ENCODE measurements at places on chromosomes 6 and 20.

DNA sequence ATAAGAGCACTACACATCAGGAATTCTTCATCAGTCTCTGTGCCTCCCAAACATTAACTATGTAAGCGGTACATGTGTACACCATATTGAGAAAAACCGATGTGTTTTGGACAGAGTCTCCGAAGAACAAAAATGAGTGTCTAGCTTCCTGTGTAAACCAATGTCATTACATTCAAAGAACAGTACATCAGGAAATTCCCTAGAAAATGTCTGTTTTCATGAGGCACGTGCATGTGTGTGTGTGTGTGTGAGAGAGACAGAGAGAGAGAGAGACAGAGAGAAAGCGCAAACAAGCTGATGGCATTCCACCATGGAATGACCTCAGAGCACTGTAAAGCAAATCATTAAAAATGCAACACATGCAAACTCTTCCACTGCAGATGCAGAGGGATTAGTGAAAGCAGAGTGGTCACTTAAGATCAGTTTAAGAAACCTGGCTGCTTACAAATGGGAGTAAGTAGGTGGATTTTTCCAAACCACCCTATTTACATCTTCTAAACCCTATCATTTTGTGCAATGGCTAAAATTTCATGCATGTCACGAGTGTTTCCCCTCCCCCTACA lies 133.9 kb downstream of the HIVEP2 start:
- DNase-seq = no peak

DNA sequence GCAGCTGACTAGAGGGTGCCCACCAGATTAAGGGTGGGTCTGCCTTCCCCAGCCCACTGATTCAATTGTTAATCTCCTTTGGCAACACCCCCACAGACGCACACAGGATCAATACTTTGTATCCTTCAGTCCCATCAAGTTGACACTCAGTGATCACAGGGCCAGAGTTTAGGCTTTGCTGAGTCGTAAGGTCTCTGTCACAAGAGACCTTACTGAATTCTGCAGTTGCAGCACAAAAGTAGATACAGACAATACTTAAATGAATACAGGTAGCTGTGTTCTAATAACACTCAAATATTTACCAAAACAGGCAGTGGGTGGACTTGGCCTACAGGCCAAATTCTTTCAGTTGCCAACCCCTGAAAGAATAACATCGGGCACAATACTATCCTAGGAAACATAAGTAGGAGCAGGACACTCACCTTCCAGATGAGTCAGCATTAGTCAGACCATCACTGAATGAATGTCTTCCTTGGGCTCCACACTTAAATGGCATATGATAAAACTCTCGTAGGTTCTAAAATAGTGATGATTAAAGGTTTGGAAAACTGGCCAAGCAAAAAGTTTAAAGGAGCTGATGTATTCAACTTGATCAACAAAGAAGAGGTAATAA lies 190.0 kb downstream of the UBE3D start:
- no peak for DNase-seq

GRCh38 chr20:62174021-62174804 lies 8.6 kb upstream of the MTG2 start:
- DNase-seq = no peak

DNA sequence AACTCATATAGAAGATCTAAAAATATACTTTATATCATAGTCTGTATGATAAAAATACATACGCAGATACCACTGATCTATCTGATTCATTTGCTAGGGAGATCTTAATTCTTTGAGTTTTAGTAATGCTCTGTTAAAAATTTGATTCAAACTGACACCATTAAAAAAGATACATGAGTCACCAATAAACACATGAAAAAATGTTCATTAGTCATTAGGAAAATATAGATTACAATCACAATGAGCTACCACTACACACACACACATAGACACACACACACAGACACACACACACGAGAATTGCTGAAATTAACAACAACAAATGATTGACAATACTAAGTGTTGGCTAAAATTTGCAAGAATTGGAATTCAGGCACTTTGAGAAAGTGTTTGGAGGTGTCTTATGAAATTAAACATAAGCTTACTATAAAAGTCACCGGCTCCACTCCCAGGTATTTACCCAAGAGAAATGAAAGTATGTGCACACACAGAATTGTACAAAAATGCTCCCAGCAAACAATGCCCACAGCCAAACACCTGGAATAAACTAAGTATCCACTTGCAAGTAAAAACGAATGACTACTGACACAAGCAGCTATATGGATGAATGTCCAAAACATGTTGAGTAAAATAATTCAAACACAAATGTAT lies 117.7 kb upstream of the GGTLC1 start:
- DNase-seq = no peak

DNA sequence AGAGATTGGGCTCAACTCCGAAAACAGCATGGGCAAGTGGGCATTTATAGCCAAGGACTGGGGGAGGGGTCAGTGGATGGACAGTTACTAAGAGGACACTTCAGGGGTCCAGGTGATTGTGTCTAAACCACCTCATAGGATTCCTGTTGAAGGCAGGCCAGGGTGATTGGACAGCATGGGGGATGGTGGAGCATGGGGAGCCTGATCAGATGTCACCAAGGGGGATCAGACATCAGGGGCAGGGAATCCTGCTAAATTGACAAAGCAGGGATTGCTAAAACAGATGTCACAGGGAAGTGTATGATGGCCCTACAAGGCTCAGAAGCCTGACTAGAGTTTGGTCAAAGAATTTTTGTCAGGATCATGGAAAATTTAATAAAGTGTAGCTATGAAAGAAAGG lies 2.4 kb upstream of the PYGB start:
- DNase-seq = no peak

GRCh38 chr6:10556992-10557391 lies 35.8 kb downstream of the GCNT2 start:
- DNase-seq = no peak

GRCh38 chr6:121944354-121944753 lies 455.1 kb upstream of the HSF2 start:
- no peak for DNase-seq

- peak; percentile 48 for DNase-seq
Observed at GRCh38 chr6:29887330-29887818, 55.0 kb upstream of the HLA-A start.

DNA sequence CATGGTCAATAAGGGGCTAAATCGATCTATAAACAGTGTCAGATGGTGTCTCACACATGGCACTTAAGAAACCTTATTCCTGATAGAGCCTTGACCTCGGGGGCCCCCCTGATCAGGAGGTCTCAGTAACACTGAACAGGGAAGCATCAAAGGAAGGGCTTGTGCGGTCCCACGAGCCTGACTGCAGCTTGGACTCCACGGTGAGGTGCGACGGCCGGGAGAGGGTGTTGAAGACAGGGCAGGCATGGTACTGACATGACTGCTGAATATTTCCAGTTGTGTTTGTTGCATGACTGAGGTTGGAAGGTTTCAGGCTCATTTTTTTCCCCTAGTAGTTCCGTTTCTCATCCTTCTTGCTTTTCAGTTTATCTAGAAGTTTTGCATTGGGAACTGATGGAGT lies 107.1 kb upstream of the JAG1 start:
- DNase-seq = no peak

DNA sequence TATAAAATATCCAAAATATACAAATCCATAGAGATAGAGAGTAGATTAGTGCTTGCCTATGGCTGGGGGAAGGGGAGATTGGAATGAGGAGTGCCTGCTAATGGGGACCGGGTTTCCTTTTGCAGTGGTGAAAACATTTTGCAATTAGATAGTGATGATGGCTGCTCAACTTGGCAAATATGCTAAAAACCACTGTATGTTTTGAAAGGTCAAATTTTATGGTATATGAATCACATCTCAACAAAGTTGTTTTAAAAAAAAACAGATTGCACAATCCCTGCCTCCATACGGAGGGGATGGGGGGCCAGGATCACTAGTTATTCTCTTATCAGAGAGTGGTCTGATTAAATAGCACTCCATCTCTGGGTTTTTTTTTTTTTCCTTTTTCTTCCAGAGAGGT lies 76.9 kb upstream of the RIPOR2 start:
- no peak for DNase-seq

DNA sequence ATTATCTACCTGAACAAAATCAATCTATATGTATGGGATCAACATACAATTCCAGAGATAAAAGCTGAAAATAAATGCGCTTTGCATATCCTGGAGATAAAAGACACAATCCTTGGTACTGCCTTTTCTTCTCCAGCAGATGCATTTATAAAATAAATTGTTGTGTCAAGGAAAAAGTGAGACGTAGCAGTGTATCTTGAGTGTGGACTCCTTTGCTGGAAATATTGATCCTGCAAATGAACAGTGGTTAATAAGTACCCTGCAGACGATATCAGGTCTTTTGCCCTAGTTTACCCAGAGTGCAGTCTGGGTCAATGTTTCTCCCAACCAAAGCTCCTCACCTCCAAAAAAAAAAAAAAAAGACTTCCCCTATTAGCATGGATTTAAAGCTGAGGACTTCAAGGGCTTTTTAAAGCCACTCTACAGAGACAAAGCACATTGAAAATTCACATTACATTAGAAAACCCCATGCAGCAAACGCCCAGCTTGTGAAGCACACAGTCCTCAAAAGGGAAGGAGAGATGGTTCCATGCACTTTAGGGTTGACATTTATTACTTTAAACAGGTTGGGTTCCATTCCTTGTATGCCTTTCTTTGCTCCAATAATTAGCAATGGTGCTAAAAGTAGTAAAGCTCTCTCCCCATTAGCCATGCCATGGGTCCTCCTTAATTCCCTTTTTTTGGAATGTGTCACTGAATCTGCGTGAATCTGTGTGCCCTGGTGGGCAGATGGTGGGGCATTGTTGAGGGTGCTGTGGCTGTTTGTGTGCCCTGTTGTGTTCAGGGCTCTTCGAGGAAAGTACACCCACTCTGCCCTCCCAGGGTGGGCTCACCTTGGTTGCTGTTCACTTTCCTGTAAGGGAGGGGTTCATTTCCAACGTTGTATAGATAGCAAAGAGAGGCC lies 21.1 kb downstream of the FOXA2 start:
- no peak for DNase-seq

GRCh38 chr20:11551479-11551878 lies 366.2 kb upstream of the BTBD3 start:
- DNase-seq = no peak

All from effector memory CD4-positive, alpha-beta T cell (primary cell).